ENCODE measurements at places on chromosomes 3 and 15.
A peak's percentile ranks its signal among the peaks of the same experiment; 100 is the strongest.

DNA sequence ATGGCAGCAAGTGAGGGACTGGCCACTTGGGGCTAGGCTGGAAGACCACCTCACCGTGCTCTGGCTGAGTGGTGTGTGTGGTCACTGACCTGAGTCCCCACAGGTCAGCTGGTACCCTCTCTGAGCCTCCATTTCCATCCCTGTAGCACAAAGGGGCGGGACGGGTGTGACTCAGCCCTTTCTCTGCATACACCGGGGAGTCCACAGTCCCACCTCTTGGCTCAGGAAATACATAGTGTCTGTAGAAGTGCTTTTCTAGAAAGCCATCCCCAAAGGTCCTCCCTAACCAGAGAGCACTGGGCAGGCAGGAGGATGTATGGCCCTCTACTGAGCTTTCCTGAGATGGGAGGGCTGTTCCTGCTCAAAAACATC lies 27.2 kb downstream of the WNT7A start:
- no peak for DNase-seq

DNA sequence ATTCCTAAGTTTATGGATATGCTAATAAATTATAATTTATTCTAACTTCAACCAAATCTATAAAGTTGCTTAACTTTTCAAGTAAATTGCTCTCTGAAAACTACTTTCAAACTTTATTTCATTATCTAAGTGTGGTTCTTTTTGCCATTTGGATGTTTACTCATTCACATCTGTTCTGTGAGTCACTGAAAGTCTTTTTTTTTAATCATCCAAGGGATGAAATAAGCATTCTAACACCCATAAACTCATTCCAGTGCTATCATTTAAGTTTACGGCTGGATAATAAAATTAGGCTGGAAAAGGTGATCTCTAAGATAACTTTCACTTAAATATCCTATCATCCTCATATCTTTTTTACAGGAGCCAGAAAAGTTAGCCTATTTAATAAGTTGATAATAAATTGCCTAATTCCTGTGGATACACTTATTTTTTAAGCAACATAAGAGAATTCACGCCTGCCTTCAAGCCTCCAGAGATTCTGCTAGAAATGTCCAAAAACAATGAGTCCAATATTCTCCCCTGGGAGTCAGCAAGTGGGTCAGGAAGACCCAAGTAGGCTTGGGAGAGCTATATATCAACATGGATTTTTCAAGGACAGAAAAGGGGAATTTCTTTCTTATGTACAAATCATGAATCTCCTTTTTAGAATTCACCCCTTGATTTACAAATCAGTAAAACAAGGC lies 25.8 kb downstream of the SCG3 start:
- no peak for DNase-seq

- no peak for DNase-seq
These were observed 2.0 kb downstream of the SIDT1 start for GRCh38 chr3:113534365-113534764.

DNA sequence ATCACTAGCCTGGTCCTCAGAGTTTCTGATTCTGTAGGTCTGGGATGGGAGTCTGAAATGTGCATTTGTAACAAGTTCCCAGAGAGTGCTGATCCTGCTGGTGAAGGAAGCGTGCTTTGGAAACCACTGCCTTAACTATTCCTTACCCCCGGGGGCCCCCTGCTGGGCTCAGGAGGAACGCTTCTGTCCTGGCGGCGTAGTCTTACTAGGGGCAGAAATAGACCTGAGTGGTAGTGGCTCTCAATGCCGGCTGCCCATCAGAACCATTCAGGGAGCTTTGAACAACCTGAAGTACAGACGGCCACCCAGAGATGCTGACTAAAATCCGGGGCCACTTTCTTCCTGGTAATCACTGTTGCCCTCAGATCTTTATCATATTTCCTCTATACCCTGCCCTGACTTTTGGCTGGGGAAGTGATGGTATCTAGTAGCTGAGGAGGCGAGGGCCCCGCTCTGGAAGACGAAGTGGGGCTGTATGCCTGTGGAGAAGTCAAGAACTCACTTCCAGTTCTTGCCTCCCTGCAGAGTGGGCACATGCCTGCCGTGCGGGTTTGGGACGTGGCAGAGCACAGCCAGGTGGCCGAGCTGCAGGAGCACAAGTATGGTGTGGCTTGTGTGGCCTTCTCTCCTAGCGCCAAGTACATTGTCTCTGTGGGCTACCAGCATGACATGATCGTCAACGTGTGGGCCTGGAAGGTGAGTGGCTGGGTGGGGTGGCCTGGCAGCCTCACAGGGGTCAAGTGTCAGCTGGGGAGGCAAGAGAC lies 16.3 kb upstream of the JMJD7 start:
- DNase-seq, result peak; percentile 37

GRCh38 chr3:32865383-32865782 lies 47.6 kb downstream of the TRIM71 start:
- no peak for DNase-seq

Data from stimulated activated CD4-positive, alpha-beta T cell treated with anti-CD3 and anti-CD28 coated beads, Interleukin-1b, Interleukin-23, amount 100 ng/mL, for 1 hour (primary cell).